Activated CD8-positive, alpha-beta T cell treated with anti-CD3 and anti-CD28 coated beads, Interleukin-2, amount 10 ng/mL, durations not matched to agents 7 days and 5 days (primary cell): ENCODE measurements at places on chromosomes 3 and 15. TPM values are rescaled to one million over a fixed set of nuclear protein-coding genes. Genes with fewer than 3 reads are reported as not detected.

The CACNA1D gene
- 0.32 TPM for total RNA-seq

The GCSAM gene
- 5.6 TPM for total RNA-seq

The PPARG gene
- total RNA-seq, result not detected

The ALPK3 gene
- total RNA-seq, result 0.18 TPM

The ZNF660 gene
- total RNA-seq, result 0.83 TPM
